ENCODE measurements at places on chromosomes 3 and 15. TPM values are rescaled to one million over a fixed set of nuclear protein-coding genes. Genes with fewer than 3 reads are reported as not detected.

GRCh38 chr3:38488949-38489348 lies 7.2 kb upstream of the EXOG start:
- H3K4me1 ChIP-seq = no peaks in the 10 kb centered on the region
- H3K36me3 ChIP-seq = peaks cover 6% of the 10 kb centered on the region
- no peak overlapping the region for H3K27ac ChIP-seq

- no peak overlapping the region for H3K27ac ChIP-seq
- no peak overlapping the region for H3K4me3 ChIP-seq
- no peaks in the 10 kb centered on the region for H3K27me3 ChIP-seq
- no peaks in the 10 kb centered on the region for H3K36me3 ChIP-seq
Measured at GRCh38 chr3:143529018-143529478, 319.2 kb downstream of the SLC9A9 start.

The GP9 gene
- not detected for total RNA-seq

The CYP8B1 gene
- not detected for total RNA-seq

The SLC51A gene
- 0.62 TPM for total RNA-seq

GRCh38 chr15:73601451-73602445 lies 31.4 kb downstream of the NPTN start:
- no peak for DNase-seq
- no peak overlapping the region for H3K27ac ChIP-seq
- no peaks in the 10 kb centered on the region for H3K36me3 ChIP-seq
- no peak overlapping the region for H3K4me3 ChIP-seq

GRCh38 chr3:100761211-100761942 lies 52.1 kb downstream of the TFG start:
- DNase-seq = no peak
- H3K27me3 ChIP-seq = peaks cover 2% of the 10 kb centered on the region
- H3K4me1 ChIP-seq = peaks cover 2% of the 10 kb centered on the region
- no peak overlapping the region for H3K4me3 ChIP-seq
- H3K36me3 ChIP-seq = no peaks in the 10 kb centered on the region

The LRRC31 gene
- total RNA-seq = 0.67 TPM

DNA sequence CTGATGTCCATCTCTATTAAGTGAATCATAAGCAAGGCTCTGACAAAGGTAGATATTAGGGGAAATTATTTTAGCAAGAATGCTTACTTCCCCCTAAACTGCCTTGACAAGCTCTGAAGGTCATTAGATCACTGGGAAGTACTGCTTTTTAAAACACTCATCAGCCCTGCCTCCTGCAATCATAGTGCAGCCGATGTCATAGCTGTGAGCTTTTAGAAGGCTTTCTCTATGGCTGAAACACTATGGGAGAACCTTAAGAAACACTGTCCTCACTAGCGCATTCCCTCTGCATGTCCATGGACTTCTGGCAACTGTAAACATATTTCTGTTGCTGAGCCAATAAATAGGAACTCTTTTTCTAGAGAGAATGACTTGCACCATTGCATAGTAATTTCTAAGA lies 38.7 kb upstream of the PTPRG start:
- no peaks in the 10 kb centered on the region for H3K36me3 ChIP-seq
- peaks cover 16% of the 10 kb centered on the region for H3K4me1 ChIP-seq
- H3K27me3 ChIP-seq = no peaks in the 10 kb centered on the region
- no peak overlapping the region for H3K27ac ChIP-seq
- no peak for DNase-seq
- no peak overlapping the region for H3K4me3 ChIP-seq

DNA sequence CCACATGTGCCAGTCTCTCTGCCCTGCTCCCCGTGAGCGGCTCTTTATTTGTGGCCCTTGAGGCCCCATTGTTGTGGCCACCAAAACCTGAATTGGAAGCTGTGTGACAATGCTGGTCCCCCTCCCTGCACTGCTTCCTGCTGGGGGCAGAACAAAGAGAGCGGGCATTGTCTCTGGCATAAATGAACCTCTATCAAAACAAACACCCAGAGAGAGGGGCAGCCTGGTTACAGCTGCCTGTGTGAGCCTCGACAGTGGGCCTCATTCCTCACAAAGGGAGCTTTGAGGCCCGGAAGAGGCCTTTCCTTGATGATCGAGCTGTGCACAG lies 152.9 kb downstream of the IGF1R start:
- no peak for DNase-seq
- no peaks in the 10 kb centered on the region for H3K27me3 ChIP-seq
- H3K27ac ChIP-seq = peak overlapping the region; percentile 96
- H3K4me1 ChIP-seq = peaks cover 68% of the 10 kb centered on the region
- peak overlapping the region; percentile 43 for H3K4me3 ChIP-seq
- H3K36me3 ChIP-seq = no peaks in the 10 kb centered on the region

All from progenitor cell of endocrine pancreas (in vitro differentiated cells).